NCI-H510A (cell line): ENCODE measurements at places on chromosomes 3 and 15.

- DNase-seq, result no peak
Measured at GRCh38 chr3:9553948-9554513, 409 bp upstream of the LHFPL4 start.

DNA sequence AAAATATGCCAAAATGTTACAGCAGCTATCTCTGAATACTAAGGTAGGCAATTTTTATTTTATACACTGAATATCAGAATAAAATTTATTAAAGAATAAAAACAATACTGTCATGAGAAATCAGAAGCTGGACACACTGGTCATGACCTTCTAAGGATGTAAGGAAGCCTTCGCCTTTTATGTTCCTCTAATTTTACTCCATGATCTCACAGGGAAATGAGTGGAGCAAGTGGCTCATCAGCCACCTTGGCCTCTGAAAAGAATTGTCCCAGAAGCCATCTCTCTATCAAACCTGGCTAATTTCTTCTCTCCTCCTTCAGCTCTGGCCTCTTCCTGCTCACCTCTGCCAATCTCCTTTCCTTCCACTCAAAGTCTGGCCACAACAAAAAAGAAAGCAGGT, 48.6 kb downstream of the THRB start:
- no peak for DNase-seq

GRCh38 chr15:74769463-74770025, 12.3 kb upstream of the CSK start:
- no peak for DNase-seq

DNA sequence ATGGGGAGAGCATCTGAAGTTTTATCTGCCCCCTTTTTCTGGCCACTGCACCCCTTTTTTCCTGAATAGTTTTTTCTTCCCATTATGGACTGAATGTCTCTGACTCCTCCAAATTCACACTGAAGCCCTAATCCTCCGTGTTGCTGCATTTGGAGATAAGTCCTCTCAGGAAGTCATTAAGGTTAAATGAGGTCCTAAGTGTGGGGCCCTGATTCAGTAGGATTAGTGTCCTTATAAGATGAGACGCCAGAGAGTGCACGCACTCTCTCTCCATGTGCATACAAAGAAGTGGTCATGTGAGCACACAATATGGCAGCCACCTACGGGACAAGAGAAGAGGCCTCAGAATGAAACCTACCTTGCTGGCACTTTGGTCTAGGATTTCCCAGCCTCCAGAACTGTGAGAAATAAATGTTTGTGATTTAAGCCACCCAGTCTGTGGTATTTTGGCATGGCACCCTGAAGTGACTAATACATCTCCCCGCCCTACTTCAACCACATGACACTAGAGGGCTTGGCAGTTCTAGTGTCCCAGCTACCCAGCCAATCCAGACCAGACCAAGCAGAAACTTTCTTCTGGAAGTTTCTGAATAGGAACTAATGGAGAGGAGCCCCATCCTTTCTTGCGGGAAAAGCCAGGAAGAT, 191.3 kb downstream of the PDE8A start:
- DNase-seq, result no peak

GRCh38 chr3:56373386-56373785, 94.9 kb downstream of the ERC2 start:
- DNase-seq, result no peak

GRCh38 chr3:49238274-49239127, 38.5 kb downstream of the C3orf62 start:
- DNase-seq, result no peak

- no peak for DNase-seq
Measured at GRCh38 chr3:14725564-14726440, 50.9 kb downstream of the C3orf20 start.

DNA sequence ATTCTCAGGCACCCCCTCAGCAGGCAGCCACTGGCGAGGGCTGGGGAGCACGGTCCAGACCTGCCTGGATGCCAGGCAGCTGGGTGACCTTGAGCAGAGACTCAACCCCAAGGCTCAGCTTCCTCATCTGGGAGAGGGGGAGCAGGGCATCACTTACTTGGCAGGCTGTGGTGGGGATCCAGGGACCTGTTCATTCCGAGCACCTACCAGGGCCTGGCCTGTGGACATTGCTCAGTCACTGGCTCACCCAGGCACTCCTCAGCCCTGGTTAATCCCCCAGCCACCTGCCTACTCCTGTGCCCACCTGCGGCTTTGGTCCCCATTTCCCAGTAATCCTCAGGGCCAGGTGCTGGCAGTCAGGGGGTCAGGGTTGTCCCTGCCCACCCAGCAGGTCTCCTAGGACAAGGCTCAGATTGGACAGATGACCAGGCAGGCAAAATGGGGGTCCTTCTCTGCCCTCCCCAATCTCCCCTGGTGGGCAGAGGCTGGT, 9.3 kb upstream of the RPL29 start:
- no peak for DNase-seq

GRCh38 chr3:133805384-133805701, 272 bp upstream of the SRPRB start:
- no peak for DNase-seq

- no peak for DNase-seq
Measured at GRCh38 chr3:144235489-144235888, 263.9 kb downstream of the DIPK2A start.

DNA sequence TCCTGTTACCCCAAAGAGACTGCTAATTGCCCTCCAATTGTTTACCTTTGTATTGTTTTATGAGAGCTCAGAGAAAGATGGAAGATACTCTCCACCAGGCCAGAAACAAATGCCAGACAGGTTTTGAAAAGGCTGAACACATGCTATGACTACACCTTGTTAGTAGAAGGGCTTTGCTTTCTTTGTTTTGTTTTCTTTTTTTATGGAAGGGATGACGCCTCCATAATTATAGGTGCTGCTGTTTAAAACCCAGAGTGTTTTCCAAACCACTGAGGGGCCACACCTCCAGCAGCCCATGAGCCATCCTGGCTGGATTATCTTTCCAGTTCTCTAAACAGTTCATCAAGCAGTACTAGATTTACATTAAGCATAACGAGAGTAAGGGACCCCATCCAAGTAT, 5.6 kb upstream of the FOXP1 start:
- DNase-seq, result no peak

- no peak for DNase-seq
Measured at GRCh38 chr3:188841906-188842305, 329.9 kb upstream of the TPRG1 start.

DNA sequence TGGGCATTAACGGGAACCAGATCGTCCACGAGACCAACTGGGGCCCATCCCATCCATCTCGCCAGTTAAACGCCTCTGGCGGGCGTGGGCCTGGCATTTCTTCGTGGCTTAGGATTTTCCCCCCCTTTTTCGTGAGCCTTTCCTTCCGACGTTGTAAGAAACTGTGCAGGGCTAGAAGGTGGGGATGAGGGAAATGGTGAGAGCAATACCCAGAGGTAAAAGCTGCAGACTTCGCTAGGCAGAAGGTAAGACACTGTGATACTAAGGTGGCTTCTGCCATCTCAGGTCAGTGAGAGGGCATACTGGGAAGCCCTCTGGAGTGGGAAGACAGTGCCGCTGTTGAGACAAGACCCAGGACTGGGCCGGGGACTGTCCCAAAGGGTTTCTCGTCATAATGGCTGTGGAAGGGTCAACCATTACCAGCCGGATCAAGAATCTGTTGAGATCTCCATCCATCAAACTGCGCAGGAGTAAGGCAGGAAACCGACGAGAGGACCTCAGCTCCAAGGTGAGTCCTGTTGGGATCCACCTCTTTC, 666 bp downstream of the MAPKBP1 start:
- DNase-seq, result no peak

GRCh38 chr3:164416491-164417222, 661.6 kb downstream of the SI start:
- no peak for DNase-seq

DNA sequence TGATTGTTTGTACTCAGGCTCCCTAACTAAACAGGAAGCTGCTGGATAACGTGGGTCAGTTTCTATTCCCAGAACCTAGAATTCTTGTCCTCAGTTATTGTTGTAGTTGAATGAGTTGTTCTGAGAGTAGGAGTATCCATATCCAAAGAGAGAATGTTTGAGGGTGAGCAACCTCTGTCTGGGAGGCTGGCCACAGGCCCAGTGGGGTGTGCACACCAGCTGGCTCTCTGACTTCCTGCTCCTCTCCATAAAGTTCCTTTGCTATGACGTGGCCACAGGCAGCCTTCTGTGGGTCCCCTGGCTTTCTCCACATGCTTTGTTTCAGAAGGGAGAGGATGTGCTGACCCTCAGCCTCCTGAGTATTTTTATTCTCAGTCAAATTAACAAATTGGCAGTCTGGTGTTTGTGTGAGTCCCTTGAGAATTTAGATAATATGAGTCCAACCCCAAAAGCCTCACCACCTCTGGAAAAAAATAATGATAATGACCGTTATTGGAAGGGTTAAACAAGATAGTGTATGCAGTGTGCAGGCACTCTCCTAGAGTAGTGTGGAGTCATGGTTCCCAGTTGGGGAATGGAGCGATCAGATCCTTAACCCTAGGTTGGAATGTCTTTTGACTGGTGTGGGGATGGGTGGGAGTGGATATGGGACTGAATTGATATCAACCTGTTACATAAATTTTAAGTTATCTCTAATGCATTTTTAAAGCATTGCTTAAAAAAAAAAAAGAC, 47.6 kb upstream of the MED12L start:
- DNase-seq, result no peak
